Putamen (tissue), 1 donor: ENCODE measurements at places on chromosomes 5 and 9.

GRCh38 chr5:98977723-98978122 is 48.9 kb upstream of the CHD1 start:
- DNase-seq, result no peak

DNA sequence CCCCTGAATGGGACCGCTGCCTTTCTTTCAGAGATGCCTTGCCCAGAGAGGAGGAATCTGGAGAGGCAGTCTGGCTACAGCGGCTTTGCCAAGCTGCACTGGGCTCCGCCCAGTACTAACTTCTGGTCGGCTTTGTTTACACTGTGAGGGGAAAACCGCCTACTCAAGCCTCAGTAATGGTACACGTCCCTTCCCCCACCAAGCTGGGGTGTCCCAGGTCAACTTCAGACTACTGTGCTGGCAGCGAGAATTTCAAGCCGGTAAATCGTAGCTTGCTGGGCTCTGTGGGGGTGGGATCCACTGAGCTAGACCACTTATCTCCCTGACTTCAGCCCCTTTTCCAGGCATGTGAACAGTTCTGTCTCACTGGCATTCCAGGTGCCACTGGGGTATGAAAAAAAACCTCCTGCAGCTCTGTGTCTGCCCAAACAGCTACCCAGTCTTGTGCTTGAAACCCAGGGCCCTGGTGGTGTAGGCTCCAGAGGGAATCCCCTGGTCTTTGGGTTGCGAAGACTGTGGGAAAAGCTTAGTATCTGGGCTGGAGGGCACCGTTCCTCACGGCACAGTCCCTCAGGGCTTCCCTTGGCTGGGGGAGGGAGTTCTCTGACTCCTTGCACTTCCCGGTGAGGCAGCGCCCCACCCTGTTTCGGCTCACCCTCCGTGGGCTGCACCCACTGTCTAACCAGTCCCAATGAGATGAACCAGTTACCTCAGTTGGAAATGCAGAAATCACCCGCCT is 171.2 kb downstream of the CWC27 start:
- DNase-seq, result no peak

DNA sequence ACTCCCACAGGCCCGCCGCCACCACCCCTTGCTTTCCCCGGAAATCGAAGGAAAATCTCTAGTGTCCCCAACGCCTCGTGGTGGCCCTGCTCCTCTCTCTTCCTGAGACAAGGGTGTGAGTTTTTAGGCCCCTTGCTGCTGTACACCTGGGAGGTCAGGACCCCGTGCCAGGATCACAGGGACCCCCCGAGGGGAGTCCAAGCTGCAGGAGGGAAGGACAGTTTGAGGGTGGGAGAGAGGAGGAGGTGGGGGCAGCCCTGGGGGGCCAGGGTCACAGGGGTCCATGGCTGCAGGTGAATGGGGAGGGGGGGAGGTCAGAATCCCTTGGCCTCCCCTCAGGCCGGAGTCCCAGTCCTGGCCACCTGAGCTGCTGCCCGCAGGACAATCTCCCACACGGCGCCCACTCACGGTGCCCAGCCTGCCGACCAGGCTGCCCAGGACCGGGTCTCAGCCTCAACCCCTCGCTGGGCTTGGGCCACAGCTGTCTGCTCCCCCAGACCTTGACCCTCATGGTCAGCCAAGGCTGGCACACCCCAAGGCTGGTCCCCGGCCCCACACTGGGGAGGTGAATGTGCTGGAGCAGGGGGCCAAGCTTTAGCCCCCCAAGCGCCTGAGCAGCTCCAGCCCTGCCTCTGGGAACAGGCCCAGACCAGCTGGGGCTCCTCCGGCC is 19.9 kb downstream of the TPPP start:
- DNase-seq, result no peak

DNA sequence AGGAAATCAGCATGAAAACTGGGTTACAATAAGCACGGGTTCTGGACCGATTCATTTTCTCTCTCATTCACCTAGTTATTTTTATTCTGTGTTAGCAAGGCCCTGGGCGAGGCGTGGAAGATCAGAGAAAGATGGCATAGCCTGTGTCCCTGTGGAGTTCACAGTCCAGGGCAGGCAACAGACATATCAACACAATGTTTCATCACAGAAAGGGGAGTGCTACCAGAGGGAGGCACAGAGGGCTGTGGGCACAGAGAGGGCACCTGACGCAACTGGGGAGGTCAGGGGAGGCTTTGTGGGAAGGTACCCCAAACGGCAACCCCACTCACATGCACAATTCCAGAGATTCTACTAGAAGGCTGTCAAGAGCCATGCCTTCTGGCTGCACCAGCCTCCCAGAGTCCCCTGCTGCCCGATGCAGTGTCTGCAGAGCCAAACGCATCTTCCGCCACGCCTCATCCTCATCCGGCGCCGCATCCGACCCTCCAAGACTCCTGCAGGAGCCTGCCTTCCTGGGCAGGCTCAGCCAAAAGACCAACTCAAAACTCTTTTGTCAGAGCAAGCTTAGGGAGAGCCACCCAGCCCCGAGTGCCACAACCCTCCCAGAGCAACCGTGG is 1.4 kb downstream of the FAM193B start:
- DNase-seq, result no peak

DNA sequence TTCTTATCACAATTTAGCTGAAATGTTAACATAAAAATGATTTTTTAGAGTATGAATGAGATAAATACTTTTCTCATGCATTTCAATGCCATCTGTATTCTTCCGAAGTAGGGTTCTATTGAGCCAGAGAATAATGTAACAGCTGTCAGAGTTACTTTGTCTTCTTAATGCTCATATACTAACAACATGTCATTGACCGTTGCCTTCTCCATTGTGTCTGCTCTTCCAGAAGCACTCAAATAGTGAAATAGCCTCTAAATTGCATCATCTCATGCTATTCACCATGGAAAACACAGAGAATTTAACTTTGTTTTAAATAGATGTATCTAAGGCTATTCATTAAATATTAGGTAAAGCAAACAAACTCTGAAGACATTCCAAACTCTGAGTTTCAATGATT is 1875.9 kb upstream of the CDH9 start:
- no peak for DNase-seq

DNA sequence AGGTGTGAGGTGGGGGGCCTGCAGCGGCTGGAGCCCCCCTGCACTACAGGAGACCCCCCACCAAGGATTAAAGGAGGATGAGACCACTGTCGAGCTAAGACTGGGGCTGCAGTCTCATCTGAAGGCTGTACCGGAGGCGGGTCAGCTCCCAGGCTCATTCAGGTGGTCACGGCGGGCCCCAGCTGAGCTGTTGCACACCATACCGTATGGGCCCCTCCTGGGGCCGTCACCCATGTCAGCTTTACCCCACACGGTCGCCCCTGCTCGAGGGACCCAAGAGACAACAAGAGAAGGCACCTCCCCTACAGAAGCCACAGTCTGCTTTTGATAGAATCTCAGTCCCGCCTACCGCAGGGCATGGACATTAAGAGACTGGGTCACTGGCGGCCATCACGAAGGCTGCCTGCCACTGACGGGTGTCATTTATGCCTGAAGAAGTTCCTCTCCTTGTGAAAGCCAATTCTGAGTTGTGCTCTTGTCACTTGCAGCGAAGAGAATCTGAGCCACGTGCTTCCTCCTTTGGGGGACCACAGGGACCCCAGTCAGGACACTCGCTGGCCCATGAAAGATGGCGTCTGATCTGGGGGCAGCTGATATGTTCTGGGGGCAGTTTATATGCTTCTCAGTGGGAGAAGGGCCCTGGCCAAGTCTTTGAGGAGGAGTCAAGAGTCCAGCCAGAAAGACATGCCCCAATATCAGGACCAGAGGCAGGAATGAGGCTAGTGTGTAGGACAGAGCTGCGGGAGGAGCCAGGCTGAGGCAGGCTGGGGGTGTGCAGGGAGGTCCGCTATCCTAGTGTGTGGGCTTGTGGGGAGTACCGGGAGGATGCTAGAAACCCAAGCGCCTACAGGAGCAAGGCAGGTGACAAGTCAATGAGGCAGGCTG is 102.4 kb downstream of the ZNF354C start:
- no peak for DNase-seq

GRCh38 chr5:18744441-18744840 is 1110.2 kb downstream of the TAF11L14 start:
- DNase-seq, result no peak

DNA sequence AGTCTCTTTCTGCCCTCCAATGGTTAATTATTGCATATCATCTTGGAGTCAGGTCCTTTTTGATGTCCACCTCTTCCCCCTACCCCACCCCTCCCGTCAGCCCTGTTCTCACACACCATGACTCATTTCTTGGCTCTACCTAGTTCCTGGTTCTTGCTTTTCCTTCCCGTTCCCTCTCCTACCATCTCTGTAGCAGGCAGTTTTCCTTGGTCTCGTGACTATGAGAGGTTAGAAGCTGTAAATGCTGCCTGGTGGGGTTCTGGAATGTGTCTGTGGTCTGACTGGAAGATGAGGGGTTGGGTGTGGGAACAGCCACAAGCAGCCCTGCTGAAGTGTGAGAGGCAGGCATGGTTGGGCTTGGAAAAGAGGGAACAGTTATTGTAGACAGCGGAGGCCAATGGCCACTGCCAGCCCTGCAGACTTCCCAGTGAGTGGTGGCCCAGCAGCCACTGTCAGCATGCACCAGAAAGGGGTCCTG is 18.2 kb downstream of the SLC22A5 start:
- no peak for DNase-seq

- no peak for DNase-seq
Observed at GRCh38 chr5:125257997-125258396, 511.6 kb upstream of the ZNF608 start.

GRCh38 chr5:60060389-60060788 is 166.9 kb upstream of the PDE4D start:
- no peak for DNase-seq

- DNase-seq, result no peak
Observed at GRCh38 chr9:105141146-105141975, 103.1 kb upstream of the SLC44A1 start.

GRCh38 chr5:163917747-163918146 is 412.3 kb downstream of the MAT2B start:
- DNase-seq, result no peak

- peak; percentile 70 for DNase-seq
Observed at GRCh38 chr9:128917151-128917849, 3.5 kb upstream of the PHYHD1 start.

GRCh38 chr5:75395277-75395676 is 58.3 kb downstream of the HMGCR start:
- DNase-seq, result no peak

- no peak for DNase-seq
Observed at GRCh38 chr5:174221436-174221835, 175.9 kb downstream of the NSG2 start.

DNA sequence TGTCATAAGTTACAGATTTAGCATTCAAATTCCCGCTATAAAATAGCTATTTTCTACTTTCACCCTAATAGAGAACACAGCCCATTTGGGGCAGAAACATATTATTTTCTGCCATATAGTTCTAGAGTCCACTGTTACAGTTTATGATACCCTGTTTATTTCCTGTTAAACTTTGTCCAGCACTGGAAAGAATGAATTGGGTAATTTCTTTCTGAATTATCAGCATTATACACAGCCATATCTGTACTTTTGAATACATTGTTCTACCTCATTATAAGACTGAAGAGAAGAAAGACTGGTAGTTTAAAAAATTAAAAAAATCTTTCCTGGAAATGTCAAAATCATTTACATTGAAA is 332.1 kb downstream of the DIRAS2 start:
- DNase-seq, result no peak
